SK-N-MC (cell line): ENCODE measurements at places on chromosomes 7 and 10.

DNA sequence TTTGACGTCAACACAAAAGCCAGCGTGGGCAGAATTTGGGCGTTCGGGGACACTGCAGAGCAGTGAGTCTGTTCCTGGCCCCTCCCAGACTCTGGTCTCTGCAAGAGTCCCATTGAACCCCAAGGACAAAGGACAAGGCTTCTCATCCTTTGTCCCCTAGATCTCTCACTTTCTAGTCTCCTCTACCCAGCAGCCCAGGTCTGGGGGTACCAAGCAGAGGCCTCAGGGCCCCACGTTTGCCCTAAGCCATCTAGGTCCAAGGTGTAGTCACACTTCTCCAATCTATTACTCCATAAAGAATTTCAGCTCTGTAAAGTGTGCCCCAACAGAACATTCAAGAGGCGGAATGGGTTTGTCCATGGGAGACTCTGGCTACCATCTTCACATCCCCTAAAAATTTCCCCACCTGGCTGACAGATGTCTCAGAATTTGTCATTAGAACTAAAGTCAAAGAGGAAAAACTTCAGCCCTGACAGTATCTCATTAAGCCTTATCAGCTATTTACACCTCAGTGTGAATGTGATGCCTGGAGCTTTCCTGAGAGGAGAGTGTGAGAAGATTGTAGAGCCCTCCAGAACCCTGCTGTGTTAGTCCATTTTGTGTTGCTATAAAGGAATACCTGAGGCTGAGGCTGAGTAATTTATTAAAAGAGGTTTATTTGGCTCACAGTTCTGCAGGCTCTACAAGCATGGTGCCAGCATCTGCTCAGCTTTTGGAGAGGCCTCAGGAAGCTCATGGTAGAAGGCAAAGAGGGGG is 81.4 kb upstream of the HABP2 start:
- DNase-seq: no peak

GRCh38 chr10:1508096-1508495 is 229.2 kb downstream of the ADARB2 start:
- no peak for DNase-seq

- no peak for DNase-seq
Observed at GRCh38 chr10:100571084-100571856, 35.5 kb downstream of the HIF1AN start.

- no peak for DNase-seq
Observed at GRCh38 chr7:3289996-3290395, 11.1 kb upstream of the SDK1 start.

- DNase-seq: no peak
Observed at GRCh38 chr7:140898786-140899536, 25.8 kb downstream of the BRAF start.

DNA sequence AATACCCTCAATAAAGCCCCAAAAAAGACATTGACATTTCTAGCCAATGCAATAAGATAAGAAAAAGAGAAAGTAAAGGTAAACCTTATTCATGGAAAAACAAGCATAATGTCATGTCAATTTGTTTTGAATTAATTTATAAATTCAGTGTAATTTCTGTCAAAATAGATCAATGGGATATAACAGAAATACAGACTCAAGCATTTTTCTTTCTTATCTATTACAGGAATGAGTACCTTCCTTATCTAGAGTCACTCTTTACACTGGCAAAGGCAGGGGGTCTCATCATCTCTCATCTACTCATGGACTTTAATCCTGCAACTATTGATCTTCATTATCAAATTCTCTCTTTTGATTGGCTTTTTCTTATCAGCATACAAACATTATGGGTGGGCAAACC is 127.1 kb upstream of the SHH start:
- DNase-seq: no peak

DNA sequence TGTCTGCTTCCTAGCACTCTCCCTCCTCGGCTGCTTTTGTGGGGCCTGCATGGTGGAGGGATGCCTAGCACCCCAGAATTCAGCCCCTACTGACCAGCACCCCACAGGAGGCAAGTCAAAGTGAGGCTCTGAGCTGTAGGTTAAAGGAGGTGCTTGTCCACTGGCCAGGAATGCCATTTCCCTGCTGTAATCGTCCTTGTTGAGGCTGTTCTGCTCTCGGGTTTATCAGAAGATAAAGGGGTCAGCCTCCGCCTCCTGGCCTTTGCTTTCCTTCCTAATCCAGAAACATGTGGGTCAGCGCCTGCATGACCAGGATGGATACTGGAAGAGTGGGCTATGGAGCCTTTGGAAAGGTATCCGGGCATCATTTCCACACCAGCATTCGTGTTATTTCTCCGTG is 98.9 kb downstream of the MKI67 start:
- DNase-seq: no peak

- DNase-seq: no peak
Observed at GRCh38 chr7:111112439-111112838, 21.5 kb downstream of the LRRN3 start.

DNA sequence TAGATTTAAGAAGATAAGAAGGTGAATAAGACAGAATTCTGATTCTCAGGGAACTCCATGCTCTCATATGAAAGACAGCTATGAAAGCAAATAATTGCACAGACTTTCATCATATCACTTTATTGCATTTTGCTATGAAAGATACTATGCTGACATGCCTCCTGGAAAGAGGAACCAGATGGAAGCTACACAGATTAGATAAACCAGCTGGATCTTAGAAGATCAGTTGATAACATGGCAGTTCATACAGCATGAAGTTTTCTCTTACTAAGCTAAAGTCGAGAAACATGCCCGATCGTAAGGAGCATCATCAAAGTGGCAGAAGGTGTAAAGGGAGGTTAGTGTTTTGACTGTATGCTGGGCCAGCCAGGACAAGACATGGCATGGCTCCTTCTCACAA is 112.5 kb upstream of the DPP6 start:
- DNase-seq: no peak

DNA sequence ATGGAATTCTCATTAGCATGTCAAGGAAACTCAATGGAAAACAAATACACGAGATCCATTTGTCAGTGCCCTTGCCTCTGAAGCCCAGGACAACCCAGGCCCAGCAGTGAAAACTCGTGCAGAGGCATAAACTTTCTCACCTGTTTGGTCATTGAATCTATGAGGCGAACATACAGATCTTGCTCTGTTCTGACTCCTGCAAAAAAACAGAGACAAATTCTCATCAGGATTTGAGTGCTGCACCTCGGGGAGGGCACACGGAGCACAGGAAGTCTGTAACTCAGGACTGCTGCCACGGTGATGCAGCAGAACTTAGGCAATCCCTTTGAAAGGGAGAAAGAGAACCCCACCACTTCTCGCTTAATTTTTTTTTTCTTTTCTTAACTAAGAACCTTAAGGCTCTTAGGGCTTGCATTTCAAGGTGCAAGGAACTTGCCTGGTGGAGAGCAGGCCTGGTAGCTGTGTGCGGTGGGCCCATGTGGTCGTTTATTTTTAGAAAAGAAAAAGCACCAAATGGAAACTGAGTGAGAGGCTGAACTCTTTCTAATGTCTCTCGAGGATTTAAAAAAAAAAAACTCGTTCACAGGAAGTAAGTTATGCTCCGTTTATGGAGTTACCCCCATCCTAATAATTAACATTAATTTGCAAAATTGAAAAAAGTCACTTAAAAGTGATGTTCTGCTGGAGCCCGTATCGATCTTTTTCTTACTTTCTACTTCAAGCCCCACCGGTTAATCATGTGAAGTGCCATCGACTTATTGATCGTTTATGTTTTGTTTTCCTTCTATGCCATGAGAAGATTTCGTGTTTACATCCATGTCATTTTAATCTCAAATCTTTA is 1.8 kb downstream of the EBF3 start:
- no peak for DNase-seq

DNA sequence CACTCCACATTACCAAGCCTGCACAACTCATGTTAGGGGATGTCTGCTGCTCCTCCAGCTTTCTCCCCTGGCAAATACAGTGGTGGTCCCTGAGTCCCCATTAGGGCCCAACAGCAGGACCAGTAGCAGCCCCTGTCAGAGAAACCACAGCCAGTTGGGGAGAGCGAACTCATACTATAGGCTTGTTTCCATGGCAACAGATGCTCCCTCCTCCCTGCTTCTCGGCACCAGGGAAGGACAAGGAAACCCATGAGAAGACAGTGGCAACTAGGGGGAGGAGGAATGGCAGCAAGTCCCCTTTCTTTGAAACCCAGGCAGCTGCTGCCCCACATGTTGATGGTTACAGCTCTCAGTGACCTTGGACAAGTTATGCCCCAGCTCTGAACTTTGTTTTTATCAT is 326.4 kb downstream of the KCNMA1 start:
- no peak for DNase-seq

DNA sequence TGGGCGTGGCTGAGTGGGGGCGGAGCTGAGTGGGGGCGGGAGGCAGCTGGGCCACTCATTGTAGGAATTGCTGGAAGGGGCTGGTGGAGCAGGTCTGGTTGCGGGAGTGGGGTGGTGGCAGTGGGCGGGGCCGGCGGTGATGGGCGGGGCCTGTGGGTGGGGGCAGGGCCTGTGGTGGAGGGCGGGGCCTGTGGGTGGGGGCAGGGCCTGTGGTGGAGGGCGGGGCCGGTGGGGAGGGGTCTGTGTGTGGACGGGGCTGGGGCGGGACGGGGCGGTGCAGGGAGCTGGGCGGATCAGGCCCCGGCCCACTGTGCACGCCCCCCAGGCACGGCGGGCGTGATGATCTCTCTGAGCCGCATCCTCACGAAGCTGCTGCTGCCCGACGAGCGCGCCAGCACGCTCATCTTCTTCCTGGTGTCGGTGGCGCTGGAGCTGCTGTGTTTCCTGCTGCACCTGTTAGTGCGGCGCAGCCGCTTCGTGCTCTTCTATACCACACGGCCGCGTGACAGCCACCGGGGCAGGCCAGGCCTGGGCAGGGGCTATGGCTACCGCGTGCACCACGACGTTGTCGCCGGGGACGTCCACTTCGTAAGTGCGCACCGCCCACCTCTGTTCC is 14.0 kb downstream of the SLC29A4 start:
- peak; percentile 8 for DNase-seq

DNA sequence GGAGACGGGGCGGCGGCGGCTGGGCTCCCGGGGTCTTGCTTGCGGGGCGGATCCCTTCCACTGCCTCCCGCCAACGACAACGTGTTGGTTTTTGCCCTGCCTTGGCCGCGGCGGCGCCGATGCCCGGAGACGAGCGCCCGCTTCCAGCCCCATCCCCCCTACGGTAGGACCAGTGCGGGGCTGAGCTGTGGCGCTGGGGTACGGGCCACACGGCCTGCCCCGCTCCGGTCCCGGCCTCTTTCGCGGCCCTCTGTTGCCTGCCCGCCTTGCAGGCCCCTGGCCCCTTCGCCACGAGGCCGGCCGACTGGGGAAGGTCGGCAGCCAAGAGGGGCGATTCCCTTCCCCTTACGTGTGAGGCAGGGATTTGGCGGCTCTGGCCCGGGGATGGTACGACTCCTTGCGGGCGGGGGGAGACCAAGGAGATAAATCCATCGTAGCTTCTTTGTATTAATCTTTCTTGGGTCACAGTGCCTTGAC is 488 bp downstream of the EIF4H start:
- no peak for DNase-seq

DNA sequence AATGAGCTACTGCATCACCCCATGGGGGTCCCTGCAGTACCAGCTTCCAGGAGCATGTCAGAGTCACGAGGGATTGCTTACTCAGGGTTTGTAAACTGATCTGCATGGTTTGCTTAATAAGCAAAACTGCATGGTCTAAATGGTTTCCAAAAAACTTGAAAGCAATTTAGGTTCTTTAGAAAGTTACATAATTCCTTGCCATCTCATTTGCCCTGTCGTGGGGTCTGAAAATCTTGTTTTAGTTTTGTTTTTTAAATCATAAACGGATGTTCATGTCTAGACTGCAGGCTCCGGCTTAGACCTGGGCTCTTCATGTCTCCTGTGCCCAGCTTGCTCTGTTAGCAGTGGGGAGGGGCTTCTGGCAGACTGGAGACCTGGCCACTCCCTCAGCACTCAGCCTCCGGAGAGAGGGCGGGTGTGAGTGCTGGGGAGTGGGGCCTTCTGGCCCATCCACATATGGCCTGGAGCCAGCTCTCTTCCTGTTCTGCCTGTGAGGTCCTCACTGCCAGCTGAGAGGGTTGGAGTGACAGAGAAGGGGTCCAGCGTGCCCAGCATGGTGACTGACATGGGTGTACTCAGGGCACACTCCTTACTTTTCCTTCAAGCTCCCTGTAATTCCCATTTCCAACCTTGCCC is 17.5 kb downstream of the PRF1 start:
- peak; percentile 30 for DNase-seq

- no peak for DNase-seq
Observed at GRCh38 chr10:110286841-110287240, 17.9 kb downstream of the SMNDC1 start.

- no peak for DNase-seq
Observed at GRCh38 chr7:134212576-134213546, 85.7 kb downstream of the LRGUK start.

- no peak for DNase-seq
Observed at GRCh38 chr10:122954731-122955050, 664 bp upstream of the C10orf88 start.

DNA sequence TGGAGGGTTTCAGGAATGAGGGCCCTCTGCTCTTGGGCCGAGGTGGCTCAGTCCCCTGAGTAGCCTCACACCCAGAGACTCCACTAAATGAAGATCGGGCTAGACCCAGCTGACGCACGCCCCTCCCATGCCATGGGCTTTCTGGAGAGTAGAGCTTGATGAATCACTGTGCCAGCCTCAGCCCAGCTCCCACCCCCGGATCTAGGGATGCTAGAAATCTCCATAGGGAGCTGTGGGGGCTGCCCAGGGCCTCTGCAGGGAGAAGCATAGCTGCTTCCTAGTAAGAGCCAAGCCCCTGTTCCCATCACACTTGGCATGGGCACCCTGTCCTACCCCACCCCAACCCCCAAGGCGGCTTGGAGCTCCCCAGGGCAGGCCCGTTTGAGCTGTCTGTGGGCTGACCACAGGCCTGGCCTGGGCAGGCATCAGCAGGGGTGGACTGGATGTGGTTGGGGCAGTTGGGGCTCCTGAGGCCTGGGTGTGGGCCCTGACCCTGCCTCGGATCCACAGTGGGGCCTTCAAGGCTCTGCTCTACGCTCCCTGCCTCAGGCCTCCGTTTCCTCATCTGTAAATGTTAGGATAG is 121.2 kb downstream of the ZMIZ1 start:
- DNase-seq: no peak

GRCh38 chr10:82420001-82420400 is 545.0 kb downstream of the NRG3 start:
- no peak for DNase-seq

- DNase-seq: no peak
Observed at GRCh38 chr10:14748441-14748840, 26.3 kb downstream of the FAM107B start.

- DNase-seq: no peak
Observed at GRCh38 chr10:102227050-102227449, 951 bp downstream of the ELOVL3 start.
